ENCODE measurements at places on chromosomes 5 and 9. TPM values are rescaled to one million over a fixed set of nuclear protein-coding genes. Genes with fewer than 3 reads are reported as not detected.

DNA sequence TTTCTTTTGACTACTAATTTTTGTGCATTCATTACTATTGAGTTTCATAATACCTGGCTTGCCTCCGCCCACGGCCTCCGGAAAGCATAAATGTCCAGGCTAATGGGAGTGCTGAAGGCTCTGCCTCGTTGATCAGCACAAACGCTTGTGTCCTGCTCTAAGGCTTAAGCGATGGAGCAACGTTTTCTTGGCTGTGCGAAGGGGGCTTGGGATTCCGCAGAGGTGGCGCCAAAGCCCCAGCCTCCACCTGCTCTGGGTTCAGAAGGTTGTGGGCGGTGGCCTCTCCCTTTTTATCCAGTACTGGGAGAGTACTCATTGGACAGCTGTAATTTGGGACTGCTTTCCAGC lies 19.7 kb downstream of the ANXA2R start:
- H3K27me3 ChIP-seq: no peaks in the 10 kb centered on the region
- peak overlapping the region; percentile 26 for H3K4me3 ChIP-seq
- H3K27ac ChIP-seq: no peak overlapping the region
- H3K4me1 ChIP-seq: peaks cover 4% of the 10 kb centered on the region
- no peaks in the 10 kb centered on the region for H3K36me3 ChIP-seq
- DNase-seq: no peak

- H3K27ac ChIP-seq: no peak overlapping the region
- DNase-seq: no peak
- no peaks in the 10 kb centered on the region for H3K36me3 ChIP-seq
- no peaks in the 10 kb centered on the region for H3K4me1 ChIP-seq
These were observed 209.6 kb upstream of the TNC start for GRCh38 chr9:115327436-115328122.

DNA sequence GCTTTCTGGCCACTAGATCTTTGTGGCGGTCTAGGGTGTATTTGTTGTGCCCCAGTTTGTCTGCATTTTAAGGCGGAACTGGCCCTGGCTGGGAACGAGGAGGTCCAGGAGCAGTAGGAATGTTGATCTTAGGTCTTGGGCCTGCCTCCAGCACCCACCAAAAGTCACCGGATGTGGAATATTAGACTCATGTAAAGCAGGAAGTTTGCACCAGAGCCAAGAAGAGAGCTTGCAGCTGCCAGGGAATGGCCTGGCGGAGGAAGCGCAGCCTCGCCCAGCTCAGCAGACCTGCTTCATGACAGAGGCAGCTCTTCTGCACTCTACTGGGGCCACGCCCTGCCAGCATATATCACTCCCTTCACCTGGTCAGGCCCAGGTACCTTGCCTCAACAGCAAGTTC lies 3.3 kb downstream of the GPX3 start:
- peak overlapping the region; percentile 11 for H3K4me3 ChIP-seq
- H3K36me3 ChIP-seq: no peaks in the 10 kb centered on the region
- no peaks in the 10 kb centered on the region for H3K27me3 ChIP-seq
- DNase-seq: peak; percentile 63
- no peak overlapping the region for H3K27ac ChIP-seq

GRCh38 chr5:134143431-134143830 lies 28.9 kb downstream of the TCF7 start:
- H3K27me3 ChIP-seq: no peaks in the 10 kb centered on the region
- no peak overlapping the region for H3K4me3 ChIP-seq
- H3K27ac ChIP-seq: no peak overlapping the region
- peak; percentile 8 for DNase-seq

DNA sequence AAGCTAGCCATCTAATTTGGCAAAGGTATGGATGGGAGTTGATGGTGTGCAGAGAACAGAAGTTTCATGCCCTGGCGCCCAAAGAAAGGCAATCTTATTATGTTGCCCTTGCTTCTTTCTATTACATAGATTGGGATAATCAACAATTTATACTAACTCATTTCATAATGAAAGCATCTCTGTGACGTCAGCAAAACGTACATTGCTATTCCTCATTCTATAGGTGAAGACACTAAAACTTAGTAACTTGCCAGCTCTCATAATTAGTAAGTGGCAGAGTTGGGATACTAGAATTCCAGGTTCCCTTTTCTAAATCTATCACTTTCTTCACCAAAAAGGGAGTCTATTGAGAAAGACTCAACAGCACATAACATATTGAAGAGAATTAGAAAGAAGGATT lies 374.8 kb downstream of the NR2F1-AS1 start:
- no peaks in the 10 kb centered on the region for H3K27me3 ChIP-seq
- no peak overlapping the region for H3K27ac ChIP-seq
- H3K36me3 ChIP-seq: no peaks in the 10 kb centered on the region
- H3K4me1 ChIP-seq: peaks cover 13% of the 10 kb centered on the region

GRCh38 chr5:113678924-113679575 lies 165.6 kb downstream of the YTHDC2 start:
- H3K27ac ChIP-seq: no peak overlapping the region
- no peak overlapping the region for H3K4me3 ChIP-seq
- no peaks in the 10 kb centered on the region for H3K4me1 ChIP-seq
- no peak for DNase-seq
- no peaks in the 10 kb centered on the region for H3K27me3 ChIP-seq

DNA sequence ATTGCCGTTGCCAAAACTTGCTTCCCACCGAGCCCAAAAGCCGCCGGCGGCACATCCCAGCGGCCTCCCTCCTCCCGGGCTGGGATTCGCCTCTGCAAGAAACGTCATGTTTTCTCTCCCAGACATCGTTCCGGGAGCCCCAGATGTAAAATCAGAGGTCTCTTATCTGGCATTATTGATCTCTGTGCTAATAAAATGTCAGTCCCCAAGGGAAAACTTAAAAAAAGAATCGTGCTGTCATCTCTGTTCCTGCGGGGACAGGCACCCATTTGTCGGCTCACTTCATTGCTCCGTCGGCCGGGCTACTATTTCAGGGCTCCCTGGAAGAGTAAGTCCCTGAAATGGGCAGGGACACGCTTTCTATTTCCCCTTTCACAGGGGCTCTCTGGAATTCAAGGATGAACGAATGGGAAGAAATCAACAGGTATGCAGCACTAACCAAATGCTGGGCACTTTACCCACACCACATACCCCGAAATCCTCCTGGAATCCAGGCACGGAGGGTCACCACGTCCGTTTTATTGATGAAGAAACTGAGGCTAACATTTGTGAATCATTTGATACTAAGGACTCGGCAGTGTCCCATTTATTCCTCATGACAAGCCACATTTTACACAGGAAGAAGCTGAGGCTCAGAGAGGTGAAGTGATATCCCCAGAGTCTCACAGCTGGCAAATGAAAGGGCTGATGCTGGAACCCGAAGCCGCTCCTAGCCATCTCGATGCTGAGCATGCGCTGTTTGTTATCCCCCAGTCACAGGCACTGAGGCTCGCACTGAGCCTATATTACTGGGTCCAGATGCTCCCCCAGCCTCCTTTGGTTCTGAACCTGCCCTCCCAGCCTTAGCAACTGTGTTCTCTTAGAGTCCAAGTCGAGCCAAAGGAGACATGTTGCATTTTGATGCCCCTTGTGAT lies 35.7 kb upstream of the MSX2 start:
- H3K36me3 ChIP-seq: no peaks in the 10 kb centered on the region
- H3K4me1 ChIP-seq: no peaks in the 10 kb centered on the region
- no peaks in the 10 kb centered on the region for H3K27me3 ChIP-seq
- no peak overlapping the region for H3K4me3 ChIP-seq
- H3K27ac ChIP-seq: no peak overlapping the region

DNA sequence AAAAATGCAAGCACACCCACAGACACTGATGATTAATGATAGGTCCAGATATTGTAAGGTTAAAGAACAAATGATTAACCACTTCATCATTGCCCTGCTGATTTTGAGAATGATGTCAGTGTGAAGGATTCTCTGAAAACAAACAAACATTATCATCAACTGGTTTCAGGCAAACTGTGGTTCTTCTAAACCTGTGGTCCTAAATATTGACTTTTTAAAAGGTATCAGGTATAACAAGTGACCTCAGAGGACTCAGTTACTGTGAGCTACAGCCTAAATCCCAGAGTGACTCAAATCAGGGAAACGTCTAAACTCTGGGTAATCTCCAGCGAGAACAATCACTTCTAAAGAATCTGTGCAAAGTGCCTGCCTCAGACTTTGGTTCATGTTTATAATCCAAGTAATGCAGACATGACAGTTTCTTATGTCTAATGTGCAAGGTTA lies 172.3 kb upstream of the CDH6 start:
- H3K27me3 ChIP-seq: no peaks in the 10 kb centered on the region

DNA sequence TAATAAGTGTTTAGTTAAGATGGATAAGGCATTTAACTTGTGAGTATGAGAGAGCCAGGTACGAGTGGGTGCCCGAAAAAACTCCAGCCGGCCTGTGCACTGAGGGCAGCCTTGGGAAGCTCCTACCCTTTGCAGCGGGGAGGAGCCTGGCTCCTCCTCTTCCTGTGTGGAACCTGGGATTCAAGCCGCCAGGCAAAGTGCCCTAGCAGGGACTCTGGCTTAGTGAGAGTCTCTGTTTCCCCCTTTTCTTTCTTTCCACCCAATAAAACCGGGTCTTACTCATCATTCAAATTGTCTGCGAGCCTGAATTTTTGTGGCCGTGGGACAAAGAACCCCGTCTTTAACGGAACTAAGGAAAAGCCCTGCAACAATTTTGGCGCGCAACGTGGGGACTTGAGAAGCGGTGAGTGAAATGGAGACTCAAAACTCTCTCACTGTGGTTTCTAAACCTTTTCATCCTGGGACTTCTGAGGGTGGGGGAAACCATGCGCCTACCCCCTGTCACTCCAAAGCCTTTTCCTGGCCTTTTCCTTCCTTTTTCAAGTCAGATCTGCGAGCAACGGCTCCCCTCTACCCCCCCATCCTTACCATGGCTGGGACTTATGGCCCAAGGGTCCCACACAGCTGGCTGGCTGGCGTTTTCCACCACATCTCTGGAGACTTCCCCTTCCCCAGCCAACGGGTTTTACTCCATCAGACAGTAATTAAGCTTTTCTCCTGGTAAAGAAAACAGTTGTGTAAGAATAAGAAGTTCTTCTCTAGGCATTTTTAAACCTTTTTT lies 535.7 kb upstream of the ACO1 start:
- no peaks in the 10 kb centered on the region for H3K27me3 ChIP-seq
- no peaks in the 10 kb centered on the region for H3K4me1 ChIP-seq
- H3K4me3 ChIP-seq: no peak overlapping the region
- no peaks in the 10 kb centered on the region for H3K36me3 ChIP-seq
- DNase-seq: no peak

DNA sequence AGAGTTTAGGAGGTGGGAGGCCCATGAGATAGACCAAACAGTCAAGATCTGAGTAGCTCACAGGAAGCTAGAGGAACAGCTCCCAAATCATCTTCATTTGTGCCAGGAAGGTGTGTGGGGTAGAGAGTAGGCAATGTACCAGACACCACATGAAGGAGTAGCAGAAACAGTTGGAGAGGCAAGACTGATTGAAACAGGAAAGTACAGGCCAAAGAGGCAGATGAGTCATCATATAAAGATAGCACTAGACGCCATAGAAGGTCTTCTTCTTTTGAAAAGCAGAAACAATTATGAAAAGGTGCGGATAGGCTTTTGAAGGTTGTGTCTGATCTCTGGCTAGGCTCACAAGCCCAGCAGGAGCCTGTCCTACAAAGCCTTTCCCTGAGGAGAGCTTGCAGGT lies 62.7 kb upstream of the PALM2AKAP2 start:
- no peak for DNase-seq
- no peaks in the 10 kb centered on the region for H3K36me3 ChIP-seq
- no peaks in the 10 kb centered on the region for H3K27me3 ChIP-seq
- H3K27ac ChIP-seq: no peak overlapping the region
- H3K4me1 ChIP-seq: no peaks in the 10 kb centered on the region

DNA sequence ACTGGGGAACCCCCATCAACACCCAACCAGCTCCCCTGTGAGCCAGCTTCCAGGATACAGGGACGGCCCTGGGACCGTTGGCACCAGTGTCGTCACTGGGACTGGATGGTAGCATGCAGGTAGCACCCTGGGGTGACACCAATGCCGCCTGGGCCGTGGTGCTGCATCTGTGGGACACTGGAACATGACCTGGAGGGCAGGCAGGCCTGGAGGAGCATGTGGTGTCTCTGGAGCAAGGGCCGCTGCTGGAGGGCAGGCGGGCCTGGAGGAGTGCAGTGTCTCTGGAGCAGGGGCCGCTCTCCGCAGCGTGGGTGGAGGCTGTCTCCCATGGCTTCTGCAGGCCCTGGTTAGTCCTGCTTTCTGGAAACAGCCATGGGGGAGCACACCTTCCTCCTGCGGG lies 13.1 kb downstream of the LPCAT1 start:
- no peaks in the 10 kb centered on the region for H3K27me3 ChIP-seq
- no peak overlapping the region for H3K4me3 ChIP-seq
- DNase-seq: peak; percentile 8
- H3K27ac ChIP-seq: no peak overlapping the region
- H3K36me3 ChIP-seq: no peaks in the 10 kb centered on the region
- H3K4me1 ChIP-seq: peaks cover 3% of the 10 kb centered on the region

- DNase-seq: no peak
- no peaks in the 10 kb centered on the region for H3K36me3 ChIP-seq
- no peaks in the 10 kb centered on the region for H3K27me3 ChIP-seq
- no peak overlapping the region for H3K4me3 ChIP-seq
- peaks cover 2% of the 10 kb centered on the region for H3K4me1 ChIP-seq
These were observed 48.1 kb downstream of the GALNT12 start for GRCh38 chr9:98855592-98855991.

DNA sequence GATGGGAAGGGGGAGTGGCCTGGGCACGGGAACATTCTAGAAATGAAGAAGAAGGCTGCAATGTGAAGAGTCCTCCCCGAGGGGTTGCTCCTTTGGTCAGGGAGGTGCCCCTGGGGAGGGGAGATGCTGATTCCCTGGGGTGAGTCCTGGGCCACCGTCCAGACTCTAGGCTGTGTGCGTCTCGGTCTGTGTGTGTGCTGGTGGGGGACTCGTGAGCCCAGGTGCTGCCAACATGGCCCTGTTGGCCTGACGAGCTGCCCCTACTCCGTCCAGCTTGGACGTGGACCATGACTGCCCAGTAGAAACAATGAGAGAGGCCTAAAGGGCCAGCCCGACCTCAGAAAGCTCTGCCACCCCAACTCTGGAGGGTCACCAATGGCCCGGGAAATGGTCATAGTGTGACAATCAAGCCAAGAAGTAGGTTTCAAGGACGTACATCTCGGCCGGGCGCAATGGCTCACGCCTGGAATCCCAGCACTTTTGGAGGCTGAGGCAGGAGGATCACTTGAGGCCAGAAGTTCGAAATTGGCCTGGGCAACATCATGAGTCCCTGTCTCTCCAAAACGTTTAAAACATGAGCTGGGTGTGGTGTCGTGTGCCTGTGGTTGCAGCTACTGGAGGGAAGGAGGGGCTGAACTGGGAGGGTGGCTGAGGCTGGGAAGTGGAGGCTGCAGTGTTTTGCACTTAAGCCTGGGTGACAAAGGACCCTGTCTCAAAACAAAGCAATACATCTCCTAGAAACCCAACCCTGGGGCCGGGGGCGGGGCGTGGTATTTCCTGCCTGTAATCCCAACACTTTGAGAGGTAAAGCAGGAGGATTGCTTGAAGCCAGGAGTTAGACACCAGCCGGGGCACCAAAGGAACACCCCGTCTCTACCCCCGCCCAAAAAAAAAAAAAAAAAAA lies 17.0 kb downstream of the LHX3 start:
- H3K27me3 ChIP-seq: no peaks in the 10 kb centered on the region
- no peaks in the 10 kb centered on the region for H3K4me1 ChIP-seq
- no peak overlapping the region for H3K27ac ChIP-seq
- H3K36me3 ChIP-seq: no peaks in the 10 kb centered on the region
- no peak for DNase-seq

- H3K27me3 ChIP-seq: no peaks in the 10 kb centered on the region
- peaks cover 9% of the 10 kb centered on the region for H3K4me1 ChIP-seq
- no peak overlapping the region for H3K4me3 ChIP-seq
These were observed 138.7 kb upstream of the PPP1R26 start for GRCh38 chr9:135340726-135341475.

The PCDHGB2 gene
- 9.6 TPM for total RNA-seq

The AK3 gene
- 54.8 TPM for total RNA-seq

The STX17 gene
- 32.1 TPM for total RNA-seq

The TTC1 gene
- 37.2 TPM for total RNA-seq

The IQGAP2 gene
- total RNA-seq: 10.3 TPM

The DBN1 gene
- 57.0 TPM for total RNA-seq

The CNOT6 gene
- 13.9 TPM for total RNA-seq

Measured in ovary (tissue), 10 donors.